Memory B cell (primary cell): ENCODE measurements at places on chromosomes 1 and 21.

- DNase-seq: no peak
These were observed 1.6 kb downstream of the C1orf21 start for GRCh38 chr1:184388319-184388889.

DNA sequence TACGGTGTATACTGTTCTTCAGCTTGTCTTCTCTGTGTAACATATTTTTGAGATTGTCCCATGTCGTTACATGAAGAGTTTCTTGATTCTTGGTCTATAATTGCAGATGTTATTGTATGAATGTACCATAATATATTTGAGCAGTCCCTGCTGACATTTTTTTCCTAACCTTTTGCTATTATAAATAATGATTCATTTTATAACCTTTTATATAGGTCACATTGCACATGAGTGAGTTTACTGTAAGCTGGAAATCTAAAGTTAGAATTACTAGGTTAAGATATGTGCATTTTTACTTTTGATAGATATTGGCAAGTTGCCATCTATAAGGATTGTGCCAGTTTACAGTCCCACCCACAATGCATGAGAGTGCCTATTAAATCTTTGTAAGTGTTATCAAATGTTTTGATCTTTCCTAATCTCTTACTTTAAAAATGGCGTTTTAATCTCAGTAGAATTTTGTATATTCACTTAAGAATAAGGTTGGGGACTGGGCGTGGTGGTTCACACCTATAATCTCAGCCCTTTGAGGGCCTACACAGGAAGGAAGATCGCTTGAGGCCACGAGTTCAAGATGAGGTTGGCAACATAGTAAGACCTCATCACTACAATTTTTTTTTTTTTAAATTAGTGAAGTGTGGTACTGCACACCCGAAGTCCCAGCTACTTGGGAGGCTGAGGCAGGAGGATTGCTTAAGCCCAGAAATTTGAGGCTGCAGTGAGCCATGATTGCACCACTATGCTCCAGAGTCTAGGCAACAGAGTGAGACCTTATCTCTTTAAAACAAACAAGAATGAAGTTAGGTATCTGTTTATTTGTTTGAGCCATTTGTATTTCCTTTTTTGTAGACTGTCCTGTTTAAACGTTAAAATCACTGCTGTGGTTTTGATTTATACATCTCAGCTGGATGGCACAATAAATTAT, 36.5 kb downstream of the ZMYM1 start:
- DNase-seq: no peak

GRCh38 chr1:2279817-2280216, 51.7 kb downstream of the SKI start:
- no peak for DNase-seq

DNA sequence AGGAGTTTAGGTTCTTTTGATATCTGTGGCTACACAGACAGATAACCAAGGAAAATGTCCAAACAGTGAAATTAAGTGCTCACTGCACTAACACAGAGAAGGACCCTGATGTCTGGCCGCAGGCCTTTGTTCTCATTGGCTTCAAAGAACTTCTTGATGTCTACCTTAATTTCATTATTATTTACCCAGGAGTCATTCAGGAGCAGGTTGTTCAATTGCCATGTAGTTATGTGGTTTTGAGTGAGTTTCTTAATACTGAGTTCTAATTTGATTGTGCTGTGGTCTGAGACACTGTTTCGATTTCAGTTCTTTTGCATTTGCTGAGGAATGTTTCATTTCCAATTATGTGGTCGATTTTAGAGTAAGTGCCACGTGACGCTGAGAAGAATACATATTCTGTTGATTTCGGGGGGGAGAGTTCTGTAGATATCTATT, 15.2 kb upstream of the LGALS8 start:
- DNase-seq: no peak

GRCh38 chr1:42979036-42979430, 20.4 kb upstream of the SLC2A1 start:
- no peak for DNase-seq

- no peak for DNase-seq
These were observed 16.6 kb upstream of the AK5 start for GRCh38 chr1:77265180-77265579.

GRCh38 chr21:46051821-46052675, 45.9 kb upstream of the COL6A2 start:
- no peak for DNase-seq

DNA sequence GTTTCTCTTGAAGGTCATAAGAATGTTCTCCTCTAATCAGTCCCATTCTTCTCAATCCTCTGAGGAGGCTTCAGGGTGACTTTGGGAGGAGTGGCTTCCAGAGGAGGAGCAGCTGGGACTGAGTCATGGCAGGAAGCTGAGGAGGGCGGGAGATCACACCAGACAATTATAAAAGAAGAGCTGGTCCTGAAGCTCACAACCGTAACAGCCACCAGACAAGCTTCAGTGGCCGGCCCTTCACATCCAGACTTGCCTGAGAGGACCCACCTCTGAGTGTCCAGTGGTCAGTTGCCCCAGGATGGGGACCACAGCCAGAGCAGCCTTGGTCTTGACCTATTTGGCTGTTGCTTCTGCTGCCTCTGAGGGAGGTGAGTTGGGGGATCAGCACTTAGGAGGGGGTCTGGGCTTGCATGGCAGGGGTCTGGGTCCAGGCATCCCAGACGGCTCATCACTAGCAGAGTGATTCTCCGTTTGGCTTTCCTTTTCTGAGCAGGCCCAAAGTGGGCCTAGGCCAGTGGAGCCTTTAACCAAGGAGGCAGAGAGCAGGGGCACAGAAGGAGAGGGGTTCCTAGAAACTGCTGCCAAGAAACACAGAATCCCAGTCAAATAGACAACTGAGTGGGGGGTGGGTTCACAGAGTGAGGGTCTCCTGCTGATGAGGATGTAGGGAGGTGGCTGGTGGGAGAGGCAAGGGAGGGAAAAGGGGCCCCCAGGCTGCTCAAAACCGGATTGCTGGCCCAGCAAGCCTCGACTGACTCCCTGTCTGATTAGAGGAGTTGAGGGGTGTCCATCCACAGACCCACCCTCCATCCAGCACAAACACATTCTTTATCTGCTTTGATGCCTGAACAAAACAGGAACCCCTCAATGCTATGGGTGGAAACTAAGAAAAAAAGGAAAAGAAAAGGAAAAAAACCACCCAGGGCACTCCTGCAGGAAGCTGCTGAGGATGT, at the start of gene ECM1:
Gene ECM1 (plus strand): TSS at position 198 of the 953 bp plus-strand sequence. CDS start 101 bp downstream, at position 299.
- DNase-seq: no peak

- DNase-seq: no peak
These were observed 4.8 kb upstream of the DYNLT5 start for GRCh38 chr1:66747501-66747900.

- DNase-seq: no peak
These were observed 347.8 kb downstream of the DUSP10 start for GRCh38 chr1:221394011-221394544.

GRCh38 chr1:231872461-231872910, 245.9 kb downstream of the DISC1 start:
- DNase-seq: no peak

GRCh38 chr1:157961805-157962762, 31.4 kb upstream of the KIRREL1 start:
- DNase-seq: no peak

- no peak for DNase-seq
These were observed 1.2 kb downstream of the ZC3H12A start for GRCh38 chr1:37475380-37476086.

DNA sequence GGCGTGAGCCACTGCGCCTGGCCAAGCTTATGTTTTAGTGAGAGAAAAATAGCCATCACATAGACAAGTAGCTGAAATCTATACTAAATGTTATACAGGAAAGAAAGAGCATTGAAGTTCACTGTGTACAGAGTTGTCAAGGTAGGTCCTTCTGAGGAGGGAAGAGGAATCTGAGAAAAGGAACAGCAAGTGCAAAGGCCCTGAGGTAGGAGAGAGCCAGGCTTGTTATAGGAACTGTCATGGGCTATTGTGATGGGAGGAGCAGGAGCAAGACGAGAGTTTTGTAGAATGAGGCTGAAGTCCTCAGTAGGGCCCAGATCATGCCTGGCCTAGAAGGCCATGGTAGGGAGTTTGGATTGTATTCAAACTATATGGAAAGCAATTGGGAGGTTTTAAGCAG, 4.6 kb downstream of the ZDHHC18 start:
- DNase-seq: no peak

- no peak for DNase-seq
These were observed 7.1 kb upstream of the ZNF496 start for GRCh38 chr1:247338723-247339275.
